ENCODE measurements at places on chromosomes 7 and 10.

DNA sequence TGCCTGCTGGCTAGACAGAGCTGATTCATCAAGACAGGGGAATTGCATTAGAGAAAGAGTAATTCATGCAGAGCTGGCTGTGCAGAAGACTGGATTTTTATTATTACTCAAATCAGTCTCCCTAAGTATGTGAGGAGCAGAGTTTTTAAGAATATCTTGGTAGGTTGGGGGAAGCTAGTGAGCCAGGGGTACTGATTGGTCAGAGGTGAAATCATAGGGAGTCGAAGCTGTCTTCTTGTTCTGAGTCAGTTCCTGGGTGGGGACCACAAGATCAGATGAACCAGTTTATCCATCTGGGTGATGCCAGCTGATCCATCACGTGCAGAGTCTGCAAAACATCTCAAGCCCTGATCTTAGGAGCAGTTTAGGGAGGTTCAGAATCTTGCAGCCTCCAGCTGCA, 39.8 kb downstream of the FOXI2 start:
- DNase-seq: no peak

- no peak for DNase-seq
Observed at GRCh38 chr10:2262333-2262732, 525.0 kb upstream of the ADARB2 start.

DNA sequence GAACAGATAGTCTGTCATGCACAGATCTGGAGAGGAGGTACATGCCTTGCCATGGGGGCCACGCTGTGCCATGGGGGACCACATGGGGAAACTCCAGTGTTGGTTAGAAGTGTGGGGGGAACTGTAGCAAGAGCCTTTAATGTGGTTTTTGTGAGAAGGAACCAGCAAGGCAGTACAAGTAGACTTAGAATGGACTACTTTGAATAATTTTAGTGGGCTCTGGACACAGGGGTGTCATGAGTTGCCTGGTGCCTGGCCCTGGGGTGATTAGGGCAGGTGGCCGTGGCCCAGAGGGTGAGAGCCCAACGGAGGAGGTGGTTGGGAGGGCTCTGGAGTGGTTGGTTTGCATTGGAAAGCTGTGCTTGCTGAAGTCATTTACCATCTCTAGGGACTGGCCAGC, 77.2 kb downstream of the CXCL12 start:
- DNase-seq: peak; percentile 60

DNA sequence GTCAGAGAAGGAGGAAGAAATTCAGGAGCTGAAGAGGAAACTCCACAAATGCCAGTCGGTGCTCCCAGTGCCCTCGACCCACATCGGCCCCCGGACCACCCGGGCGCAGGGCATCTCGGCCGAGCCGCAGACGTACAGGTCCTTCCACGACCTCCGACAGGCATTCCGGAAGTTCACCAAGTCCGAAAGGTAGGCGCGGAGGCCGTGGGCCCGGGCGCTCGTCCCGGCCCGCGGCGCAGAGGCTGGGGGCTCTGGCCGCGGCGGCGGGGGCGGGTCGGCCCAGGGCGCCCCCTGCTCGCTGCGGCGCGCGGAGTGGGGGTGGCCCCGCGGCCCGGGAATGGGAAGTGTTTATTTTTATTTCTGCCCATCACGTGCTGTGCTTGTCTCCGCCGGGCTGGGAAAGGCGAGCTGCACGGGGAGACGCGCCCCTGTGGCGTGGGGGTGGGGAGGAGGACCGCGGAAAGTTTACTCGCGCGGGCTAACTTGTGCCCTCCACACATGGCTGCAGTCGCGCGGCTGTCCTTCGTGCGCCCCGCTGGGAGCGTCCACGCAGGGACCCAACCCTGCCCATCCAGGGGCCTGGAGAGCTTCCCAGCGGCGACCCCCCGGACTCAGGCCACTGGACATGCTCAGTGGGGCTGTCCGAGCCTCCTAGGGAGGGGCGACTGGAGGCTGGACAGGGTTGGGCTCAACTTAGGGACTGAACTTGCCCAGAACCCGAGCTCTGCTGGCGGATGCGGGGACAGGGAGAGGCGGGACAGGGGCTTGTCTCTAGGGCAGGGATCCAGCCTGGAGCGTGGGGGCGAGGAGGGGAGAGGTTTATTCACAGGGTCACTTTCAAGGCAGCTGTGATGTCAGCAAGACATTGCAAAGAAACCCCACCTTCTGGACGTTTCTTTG, 82.6 kb upstream of the PRKG1 start:
- no peak for DNase-seq

DNA sequence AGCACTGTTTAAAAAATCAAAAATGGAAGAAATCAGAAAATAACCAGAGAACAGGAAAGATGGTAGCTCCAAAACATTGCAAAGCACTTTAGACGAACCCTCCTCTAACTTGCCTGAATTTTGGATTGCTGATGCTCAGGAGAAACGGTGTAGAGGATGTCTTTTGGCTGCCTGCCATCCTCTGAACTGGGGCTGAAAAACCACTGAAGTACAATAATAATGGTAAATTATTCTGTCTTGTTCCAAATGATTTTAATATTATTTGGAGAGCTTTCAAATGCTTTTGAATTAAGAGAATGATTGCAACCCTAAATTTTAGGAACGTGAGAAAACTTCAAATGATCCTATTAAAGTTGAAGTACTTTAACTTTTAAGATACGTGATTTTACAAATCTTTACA, 167.3 kb upstream of the SLC13A1 start:
- DNase-seq: no peak

DNA sequence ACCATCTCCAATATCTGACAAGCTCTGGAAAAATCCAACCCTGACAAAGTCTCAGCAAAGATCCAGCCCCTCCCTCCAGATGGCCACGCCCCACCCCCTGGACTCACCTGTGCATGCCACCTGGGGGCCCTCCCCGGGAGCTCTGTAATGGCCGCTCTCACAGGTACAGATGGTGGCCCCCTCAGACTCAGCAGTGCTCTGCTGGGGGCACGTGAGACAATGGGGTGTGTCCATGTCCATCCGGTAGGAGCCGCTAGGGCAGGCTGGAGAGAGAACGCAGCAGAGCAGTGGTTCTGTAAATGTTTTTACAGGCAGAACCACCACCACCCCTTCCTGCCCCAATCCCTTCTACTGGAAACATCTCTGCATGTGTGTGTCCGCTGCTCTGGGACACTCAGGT, 9.5 kb downstream of the EPHA1 start:
- DNase-seq: no peak

DNA sequence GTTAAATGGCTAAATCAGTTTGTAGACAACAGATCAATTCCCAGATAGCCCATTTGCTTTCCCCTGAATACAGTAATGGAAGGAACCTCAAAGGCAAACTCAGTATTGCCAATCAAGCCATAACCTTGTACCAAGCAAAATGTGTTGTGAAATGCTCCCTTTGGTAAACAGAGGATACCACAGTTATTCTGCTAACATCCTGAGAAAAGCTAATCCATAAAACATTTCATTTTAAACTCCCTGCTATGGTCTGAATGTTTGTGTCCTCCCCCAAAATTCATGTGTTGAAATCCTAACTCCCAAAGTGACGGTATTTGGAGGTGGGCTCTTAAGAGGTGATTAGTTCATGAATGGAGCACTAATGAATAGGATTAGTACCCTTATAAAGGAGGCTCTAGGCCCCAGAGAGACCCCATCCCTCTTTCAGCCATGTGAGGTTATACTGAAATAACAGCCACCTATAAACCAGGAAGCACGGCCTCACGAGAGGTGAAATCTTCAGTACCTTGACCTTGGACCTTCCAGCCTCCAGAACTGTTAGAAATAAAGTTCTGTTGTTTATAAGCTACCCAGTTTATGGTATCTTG, 89.3 kb upstream of the RNF148 start:
- DNase-seq: no peak

DNA sequence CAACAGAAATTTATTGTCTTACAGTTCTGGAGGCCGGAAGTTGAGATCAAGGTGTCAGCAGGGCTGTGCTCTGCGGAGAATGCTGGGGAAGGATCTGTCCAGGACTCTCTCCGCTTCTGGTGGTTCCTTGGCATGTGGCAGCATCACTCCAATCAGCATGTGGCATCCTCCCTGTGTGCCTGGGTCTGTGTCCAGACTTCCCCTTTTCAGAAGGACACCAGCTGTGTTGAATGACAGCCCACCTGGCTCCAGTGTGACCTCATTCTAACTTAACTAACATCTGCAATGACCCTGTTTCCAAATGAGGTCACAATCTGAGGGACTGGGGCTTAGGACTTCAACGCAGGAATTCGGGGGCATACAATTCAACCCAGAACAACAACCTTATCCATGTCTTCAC, 141.9 kb downstream of the BMS1 start:
- DNase-seq: no peak

- no peak for DNase-seq
Observed at GRCh38 chr7:102288285-102288930, 1.7 kb downstream of the SH2B2 start.

DNA sequence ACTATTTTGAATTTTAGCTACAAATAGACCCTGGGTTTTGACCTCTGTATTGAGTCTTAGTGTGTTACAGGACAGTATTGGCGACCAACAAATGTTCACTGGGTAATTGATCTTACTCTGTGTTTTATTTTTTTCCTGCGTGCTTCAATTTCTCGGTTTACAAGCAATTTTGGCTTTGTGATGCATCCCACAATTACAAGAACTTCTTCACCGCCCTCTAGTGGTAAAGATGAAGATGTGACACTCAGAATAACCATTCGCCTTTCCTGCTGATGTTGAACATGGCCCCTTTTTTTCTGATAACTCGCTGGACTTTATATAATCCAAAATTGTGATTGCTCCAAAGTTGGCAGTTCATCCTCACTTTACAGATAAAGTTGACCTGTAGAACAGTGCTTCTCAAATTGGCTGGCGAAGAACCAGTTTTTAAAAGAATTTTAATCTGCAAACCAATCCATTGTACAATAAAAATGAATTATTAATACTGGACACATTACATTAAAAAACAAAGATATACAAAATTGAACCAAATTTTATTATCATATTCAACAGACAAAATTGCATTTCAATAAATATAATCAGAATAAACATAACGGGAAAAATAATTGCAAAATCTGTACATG, 20.2 kb upstream of the SMC3 start:
- DNase-seq: no peak

GRCh38 chr7:27198138-27198841, 1.6 kb downstream of the HOXA13 start:
- no peak for DNase-seq

GRCh38 chr10:33799281-33799943, 464.9 kb upstream of the NRP1 start:
- DNase-seq: no peak

GRCh38 chr10:122115874-122116273, 126.9 kb downstream of the TACC2 start:
- no peak for DNase-seq

DNA sequence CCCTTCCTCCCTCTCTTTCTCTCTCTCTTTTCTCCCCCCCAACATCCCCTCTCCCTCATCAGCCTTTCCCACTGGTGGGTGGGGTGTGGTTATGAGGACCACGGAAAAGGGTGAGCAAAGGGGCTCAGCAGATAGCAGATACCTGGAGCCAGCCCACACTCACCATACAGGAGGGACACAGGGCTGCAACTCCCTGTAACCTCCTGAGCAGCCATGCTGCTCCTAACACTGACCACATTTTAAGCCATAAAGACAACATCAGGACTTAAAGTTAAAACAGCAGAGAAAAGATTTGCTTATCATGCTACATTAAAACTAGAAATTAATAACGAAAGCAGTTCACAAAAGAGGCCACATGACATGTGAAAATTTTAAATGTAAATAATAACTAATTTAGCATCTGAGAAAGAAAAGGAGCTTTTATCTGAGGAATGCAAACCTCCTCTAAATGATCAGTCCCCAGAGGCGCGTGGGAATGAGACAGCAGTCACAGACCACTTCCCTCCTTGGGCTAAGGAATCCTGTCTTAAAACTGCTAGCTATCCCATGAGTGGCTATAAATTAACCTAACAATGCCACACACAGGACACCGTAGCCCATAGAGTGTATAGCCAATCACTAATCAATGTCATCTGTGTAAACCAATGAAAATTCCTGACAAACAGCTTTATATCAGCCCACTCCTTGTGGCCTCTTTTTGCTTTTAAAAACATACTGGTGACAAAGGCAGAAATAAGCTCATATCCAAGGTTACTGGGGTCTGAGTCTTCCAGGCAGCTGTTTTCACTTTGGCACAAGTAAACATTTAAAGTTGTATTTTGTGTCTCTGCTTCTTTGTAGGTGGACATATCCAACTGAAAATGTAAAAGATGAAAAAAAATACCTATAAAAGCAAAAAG, 33.3 kb downstream of the PKD1L1 start:
- no peak for DNase-seq

DNA sequence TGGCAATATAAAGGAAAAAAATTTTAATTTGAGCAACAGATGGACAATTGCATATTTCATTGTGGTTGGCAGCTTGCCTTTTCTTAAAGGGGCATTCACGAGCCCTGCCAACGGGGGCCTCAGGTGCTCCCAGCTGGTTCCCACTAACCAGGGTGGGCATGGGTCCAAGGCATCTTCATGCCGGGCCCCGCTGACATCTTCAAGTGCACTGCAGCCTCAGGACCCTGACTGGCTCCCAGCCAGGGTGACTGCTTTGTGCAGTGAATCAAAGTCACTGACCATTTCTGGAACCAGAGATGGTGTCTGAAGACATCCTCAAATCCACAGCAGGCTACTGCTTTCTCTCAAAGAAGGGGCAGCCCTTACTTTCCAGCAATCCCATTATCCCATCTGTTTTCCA, 275.2 kb upstream of the MGMT start:
- no peak for DNase-seq

DNA sequence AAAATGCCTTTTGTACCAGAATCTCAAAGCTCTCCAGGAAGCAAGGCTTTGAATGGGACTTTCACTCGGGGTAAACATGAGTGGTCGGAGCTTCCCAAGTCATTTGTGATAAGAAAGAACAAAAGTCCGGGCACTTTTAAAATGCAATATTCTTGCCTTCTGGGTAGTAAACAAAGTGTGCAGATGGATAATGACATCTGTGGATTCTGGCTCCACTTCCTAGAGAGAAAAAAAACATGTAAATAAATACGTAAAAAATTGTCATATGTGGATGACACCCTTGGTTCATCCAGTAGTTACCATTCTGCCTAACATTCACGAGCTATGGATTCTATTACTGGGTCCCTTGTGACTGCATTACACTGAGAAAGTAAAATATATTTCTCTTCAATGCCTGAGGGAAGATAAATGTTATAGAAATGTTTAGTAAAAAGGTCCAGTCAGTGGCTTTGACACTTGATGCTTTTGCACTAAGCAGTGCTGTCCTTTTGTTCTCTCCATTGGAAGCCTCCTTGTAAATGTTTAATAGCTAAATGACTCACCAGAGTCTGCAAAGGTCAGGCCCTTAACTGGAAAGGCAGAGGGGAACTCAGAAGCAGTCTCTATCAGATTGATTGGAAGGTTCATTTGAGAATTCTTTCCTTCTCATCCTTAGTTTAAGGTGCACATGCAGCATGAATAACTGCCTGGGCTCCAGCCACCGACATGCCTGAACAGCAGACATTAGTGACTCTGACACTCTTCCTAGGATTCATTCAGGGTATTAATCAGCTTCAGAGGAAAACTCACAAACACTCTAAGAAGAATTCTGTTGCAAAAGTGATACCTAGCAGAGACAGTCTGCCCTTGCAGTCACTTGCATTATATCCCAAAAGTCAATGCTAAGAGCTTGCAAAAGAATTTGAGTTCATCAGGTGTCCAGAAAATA, 11.7 kb upstream of the EDRF1 start:
- no peak for DNase-seq

- DNase-seq: no peak
Observed at GRCh38 chr7:69966766-69967591, 368.7 kb downstream of the AUTS2 start.

- DNase-seq: no peak
Observed at GRCh38 chr7:100865372-100865911, 1.7 kb upstream of the TRIP6 start.
